ENCODE measurements at places on chromosomes 6 and 20.

DNA sequence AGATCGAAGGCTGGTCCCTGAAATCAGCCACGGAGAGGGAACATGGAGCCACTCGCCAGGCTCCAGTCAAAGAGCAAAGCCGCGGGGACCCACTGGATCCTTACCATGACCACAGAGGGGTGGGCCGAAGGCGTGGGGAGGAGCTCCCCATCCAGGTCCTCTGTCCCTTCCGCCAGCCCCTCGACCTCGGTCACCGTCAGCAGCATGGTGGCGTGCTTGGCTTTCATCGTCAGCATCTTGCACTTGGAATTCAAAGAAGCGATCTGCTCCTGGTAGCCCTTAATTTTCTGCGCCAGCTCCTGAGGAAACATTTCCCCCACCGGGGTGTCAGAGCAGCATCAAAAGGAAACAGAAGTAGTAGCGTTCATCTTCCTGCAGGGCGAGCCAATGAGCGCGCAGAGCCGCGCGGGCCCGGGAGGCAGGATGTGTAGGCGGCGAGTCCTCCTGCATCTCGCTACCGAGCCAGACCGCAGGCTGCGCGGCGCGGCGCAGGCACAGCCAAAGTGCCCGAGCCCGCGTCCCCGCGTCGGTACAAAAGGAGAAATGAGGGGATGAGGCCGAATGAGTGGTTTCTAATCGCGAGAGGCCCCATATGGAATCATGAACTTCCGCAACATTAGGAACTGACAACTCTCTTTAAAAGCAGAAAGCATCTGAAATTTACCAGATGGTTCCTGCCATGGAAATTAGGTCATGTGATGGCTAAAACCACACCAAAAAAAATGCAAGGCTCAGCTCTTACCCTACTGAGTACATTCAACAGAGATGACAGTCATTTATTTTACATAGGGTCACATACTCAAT, 335.2 kb downstream of the SYNE1 start:
- peak; percentile 93 for DNase-seq

GRCh38 chr6:164415832-164416563, 893.4 kb downstream of the C6orf118 start:
- DNase-seq = no peak

GRCh38 chr20:16013631-16014030, 559.6 kb downstream of the KIF16B start:
- DNase-seq = no peak

DNA sequence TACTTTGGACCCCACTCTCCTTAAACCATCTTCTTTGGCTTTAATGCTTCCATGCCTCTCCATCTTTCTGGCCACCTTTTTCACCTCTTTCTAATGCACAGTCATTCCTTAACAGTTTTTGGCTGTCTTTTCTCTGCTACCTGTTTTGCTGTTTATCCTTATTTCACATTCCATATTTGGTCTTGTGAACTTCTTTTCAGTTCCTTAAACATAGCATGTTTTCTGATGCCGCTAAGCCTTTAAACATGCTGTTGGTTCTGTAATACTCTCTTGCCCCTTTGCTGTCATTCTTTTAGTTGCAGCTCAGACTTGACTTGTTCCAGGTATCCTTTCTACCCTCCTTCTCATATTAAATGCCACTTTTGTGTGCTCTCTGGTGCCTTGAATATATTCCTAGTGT, 35.8 kb downstream of the TOP1 start:
- DNase-seq = no peak

GRCh38 chr6:45441851-45442453, 64.2 kb upstream of the SUPT3H start:
- DNase-seq = peak; percentile 78

DNA sequence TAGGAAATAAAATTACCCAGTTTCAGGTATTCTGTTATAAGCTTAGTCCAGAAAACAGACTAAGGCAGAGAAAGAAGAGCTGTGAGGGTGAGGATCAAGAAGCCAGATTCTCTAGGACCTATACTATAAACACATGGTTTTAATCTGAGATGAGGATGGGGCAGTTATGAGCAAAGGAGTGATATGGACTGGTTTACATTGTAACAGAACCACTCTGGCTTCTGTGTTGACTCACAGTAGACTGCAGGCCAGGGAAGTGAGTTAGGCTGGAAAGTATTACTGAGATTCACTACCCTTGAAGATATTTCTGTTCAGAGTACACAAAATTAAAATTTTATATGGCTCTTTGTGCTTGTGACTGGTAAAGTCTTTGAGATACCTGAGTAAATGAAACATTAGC, 3.2 kb upstream of the RWDD1 start:
- DNase-seq = no peak

DNA sequence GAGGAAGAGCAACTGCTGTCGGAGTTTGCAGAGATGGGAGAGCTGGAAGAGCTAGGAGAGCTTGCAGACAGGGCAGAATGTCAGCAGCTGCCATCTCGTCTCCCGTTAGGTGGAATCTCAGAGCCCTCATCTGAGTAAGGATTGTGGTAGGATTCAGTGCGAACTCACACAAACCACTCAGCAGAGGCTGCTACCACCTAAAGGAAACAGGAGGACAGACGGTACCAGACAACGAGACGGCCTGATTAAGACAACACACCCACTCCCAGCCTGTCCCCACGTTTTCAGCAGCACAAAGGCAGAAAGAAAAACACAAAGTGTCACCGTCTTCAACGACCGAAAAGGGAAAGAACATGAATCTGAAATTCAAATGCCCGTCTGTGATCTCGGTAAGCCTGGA, 4.1 kb downstream of the LEMD2 start:
- no peak for DNase-seq
